ENCODE measurements at places on chromosomes 2 and 18.

- DNase-seq: peak; percentile 35
These were observed 185.9 kb upstream of the CCDC150 start for GRCh38 chr2:196453613-196454047.

DNA sequence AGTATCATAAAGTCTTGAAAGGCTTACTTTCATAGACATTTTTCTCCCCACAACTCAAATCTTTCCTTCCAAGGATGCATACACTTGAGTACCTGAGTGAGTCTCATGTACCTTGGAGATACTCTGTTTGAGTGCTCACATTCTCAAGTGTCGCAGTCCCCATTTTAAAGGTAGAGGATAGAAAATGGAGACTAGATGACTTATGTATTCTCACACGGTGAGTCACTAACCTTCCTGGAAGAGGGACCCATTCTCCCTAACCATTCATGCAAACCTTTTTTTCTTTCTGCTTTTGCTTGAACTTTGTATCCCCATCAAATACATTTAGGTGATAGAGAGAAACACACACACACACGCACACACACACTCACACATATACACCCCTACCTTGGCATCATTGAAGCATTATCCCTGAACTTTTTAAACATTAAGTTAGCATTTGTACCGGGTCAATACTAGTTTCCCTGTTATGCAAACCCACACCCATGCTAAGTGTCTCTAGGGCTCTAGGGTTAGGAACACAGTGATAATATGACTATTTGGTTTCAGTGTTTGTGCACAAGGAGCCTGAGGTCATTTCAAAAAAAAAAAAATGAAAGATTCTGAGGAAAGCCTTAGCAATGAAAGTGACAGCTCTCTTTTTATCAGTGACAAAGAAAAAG, 236.2 kb downstream of the IKZF2 start:
- no peak for DNase-seq

DNA sequence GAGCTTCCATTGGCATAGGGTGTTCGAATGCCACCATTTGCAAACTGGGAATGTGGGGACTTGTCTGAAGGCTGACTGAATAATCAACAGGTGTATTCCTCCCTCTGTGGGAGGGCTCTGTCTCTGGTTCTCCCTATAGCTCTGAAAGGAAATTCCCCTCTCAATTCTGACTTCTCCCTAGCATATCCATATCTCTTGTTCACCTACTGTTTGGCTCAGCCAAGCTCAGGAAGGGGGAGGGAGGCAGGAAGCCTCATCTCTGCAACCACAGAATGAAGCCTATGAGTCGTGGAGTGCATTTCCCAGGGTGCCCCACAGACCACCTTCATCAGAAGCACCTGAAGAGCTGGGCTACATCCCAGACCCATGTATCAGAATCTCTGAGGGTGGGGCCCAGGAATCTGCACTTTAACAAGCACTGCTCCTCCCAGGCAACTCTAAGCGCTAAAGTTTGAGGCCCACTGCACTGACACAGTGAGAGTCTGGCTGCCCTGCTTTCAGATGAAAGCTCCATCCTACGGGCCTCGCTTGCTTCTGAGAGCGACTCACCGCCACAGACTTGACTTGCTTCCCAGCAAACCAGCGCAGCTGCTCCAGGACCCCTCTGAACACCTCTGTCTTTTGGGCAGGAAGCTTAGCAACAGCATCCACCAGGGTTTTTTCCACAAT, 32.0 kb downstream of the XDH start:
- no peak for DNase-seq

DNA sequence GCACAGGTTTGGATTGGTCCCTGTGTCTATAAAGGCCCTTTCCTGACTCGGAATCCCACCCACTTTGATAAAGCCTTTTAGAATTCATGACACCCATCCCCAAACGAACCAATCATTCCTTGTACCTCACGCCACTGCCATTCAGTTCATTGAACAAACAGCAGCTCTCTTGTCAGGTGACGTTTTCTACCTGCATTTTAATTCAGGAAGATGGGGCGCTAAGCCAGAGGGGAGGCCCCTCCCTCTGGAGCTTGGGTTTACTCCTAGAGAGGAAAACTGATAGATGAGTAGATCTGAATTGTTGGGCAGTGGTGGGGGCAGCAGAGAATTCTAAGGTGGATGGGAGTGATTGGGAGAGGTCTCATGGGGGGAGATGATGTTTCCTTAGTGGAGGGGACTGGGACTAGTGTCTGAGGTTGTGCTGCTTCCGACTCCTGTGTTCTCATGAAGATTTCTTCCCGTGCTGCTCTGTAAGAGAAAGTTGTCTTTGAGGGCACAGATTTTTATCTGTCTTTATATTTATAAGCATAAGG, 9.6 kb downstream of the RRM2 start:
- no peak for DNase-seq

DNA sequence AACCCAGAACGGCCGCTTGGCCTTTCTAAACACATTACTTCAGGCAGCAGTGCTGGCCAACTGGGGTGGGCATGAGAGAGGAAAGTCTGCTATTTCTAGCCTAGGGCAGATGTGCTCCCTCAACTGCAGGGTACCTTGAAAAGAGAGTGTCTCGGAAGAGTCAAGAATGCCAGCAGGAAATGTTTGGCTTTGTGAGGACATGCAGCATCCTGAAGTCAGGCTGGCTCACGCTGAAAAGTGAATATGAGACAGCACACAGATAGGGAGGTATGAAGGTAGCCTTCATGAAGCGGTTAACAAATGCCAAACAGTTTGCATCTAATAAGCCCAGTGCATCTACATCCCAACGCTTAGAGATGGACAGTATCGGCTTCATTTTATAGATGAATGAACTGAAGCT, 65.0 kb upstream of the NCKAP5 start:
- no peak for DNase-seq

DNA sequence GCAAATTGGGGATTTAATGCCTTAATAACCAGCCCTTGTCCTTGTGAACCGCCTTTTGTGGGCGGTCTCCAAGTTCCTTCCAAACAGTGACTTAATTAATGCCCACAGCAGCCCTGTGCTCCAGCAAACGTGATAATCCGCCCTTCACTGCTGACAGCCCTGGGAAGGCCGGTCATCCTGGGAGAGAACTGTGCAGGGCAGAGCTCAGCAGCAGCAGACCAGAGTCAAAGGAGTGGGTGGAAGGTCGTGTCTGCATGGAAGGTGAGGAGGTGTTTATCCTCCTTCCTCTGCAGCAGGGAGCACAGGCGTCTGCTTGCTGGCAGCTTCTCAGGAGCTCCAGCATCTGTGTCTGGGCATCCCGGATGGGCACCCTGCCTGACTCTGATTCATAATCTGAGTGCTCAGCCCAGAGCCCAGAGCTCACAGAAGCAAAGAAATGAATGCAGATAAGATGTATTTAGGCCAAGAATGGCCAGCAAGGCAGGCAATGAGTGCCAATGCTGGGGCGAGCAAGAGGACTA, 270.0 kb upstream of the PXDN start:
- DNase-seq: peak; percentile 95

DNA sequence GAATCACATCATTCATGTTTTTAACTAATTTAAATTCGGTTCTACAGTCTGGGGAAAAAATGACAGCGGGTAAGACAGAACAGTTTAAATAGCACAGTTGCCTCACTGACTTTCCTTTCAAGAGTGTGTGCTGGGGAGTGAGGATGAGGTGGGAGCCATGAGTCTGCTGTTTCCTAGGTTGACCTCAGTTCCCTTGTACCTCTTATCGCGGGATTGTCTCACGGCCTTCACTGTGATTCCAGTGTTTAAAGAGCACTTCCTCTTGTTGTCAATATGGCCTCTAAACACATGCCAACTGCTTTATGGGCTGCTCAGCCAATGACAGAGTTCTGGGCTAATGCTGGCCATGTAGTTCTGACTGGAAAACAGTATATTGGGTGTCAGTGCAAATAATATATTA, 41.6 kb upstream of the ALMS1 start:
- DNase-seq: no peak

DNA sequence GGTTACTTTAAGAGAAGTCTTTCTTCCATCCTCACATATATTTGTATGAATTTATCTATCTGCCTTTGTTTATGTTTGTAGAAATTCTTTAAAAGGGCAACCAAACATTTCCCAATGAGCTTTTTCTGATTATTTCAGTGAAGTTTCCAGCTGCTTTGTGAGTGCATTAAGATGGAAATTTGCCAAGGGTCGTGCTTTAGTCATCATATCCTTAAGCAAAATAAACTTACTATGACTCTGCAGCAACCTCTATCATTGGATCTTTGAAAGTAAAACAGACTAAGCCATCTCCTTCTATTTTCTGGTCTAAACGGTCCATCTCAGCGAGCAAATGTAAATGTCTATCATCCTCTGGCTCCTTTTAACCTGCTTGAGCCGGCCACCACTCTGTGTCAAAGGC, 489.3 kb downstream of the SOX11 start:
- no peak for DNase-seq

- DNase-seq: no peak
These were observed 15.7 kb upstream of the PLA2R1 start for GRCh38 chr2:160077912-160078810.

GRCh38 chr2:47644351-47644750, 138.6 kb upstream of the MSH6 start:
- DNase-seq: no peak

GRCh38 chr2:159760326-159760725, 37.7 kb downstream of the CD302 start:
- DNase-seq: no peak

GRCh38 chr2:11235583-11235982, 80.3 kb downstream of the SLC66A3 start:
- DNase-seq: no peak

GRCh38 chr2:1628893-1629292, 115.4 kb downstream of the PXDN start:
- DNase-seq: no peak

DNA sequence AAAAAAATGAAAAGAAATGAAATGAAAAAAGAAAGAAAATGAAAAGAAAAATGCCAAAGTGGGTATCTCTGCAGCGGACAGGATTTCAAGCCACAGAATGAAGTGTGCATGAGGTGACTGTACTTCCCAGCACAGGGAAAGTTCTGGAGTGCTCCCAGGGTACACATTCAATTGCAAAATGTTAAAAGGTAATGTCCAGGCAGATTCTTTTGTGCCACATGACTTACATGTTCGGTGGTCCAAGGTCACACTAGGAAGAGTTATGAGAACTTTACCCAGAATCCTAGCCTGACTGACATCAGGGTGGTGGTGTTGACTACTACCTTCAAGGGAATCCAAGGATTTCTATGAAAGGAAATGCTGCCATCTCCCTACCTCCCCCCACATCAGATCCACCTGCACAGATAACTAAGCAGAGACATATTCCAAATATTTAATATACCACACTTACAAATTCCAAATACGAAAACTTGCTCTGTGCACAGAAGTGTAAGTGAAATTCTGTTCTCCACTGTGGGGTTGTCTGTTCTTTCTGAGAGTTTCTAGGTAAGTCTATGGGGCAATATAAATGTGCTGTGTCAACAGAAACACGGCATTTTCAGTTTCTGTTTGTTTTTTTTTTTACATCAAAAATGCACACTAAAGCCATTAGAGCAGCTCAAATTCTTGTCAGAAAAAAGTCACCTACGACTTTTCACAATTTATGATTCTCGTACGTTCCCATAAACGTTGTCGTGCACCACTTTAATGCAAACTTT, 56.6 kb downstream of the CABYR start:
- no peak for DNase-seq

DNA sequence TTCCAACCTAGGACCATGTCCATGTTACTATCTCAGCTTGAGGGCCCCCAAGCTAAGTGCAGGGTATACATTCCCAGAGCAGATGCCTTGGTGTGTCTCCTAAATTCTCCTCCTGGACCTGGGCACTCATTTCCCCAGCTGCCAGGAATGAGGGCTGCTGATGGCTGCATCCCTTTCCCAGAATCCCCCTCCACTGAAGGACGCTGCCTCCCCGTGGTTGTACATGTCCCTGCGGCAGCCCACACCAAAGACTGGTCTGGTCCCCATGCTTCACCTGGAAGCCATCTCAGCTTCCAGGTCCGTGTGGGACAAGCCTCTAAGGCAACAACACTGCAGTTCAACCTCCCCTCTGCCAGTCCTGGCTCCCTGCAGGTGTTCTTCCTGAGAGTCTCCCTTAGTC, 14.6 kb downstream of the TMEM163 start:
- no peak for DNase-seq

- peak; percentile 48 for DNase-seq
These were observed 45.3 kb downstream of the ACAA2 start for GRCh38 chr18:49768051-49768391.

DNA sequence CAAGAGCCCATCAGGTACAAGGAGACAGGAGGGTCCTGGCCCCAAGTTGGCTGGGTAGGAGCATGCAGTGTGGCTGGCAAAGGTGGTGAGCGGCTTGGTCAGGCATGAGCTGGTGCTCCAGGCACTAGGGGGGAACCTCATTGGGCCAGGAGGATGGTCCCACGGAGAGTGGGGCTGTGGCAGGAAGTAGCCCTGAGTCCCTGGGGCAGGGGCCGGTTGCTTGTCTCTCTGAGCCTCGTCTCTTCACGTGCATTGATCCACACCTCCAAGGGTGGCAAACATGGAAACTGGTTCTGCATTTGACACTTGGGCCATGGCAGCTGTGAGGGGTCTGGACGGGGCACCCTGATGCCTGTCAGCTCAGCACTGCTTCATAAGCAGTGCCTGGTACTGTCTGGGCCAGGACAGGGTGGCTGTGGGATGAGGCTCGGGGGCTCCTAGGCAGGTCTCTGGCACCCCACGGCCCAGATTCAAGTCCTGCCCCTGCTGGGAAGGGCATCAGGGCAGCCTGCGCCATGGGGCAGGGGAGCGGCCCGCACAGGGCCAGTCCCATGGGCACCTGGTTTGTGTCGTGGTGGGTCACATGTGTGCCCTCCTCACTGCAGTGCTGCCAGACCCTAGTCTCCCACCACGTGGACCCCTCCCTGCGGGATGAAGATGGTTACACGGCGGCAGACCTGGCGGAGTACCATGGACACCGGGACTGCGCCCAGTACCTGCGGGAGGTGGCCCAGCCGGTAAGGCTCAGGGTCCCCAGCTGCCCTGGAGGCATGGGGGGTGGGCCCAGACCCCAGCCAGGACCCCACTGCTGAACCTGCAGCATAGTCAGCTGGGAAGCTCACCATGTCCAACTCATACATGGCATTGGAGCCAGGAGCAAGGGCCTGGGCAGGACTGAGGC, 16.4 kb downstream of the ESPNL start:
- no peak for DNase-seq

DNA sequence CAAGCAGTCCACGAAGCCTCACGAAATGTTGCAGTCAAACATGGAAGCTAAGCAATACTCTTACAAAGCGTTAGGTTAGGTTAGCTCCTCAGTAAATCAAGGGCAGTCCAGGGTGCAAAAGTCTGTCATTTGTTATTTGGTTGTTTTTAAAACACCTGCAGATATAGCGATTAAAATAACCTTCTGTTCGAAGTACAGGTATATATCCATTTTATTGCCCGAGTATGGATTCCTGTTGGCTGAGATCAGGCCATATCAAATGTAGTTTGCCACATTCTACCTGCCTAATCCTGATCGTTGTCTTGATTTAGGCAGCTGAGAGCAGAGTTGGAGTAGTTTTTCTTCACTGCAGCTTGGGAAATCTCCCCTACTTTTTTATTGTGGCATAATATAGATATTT, 99.5 kb upstream of the EPB41L3 start:
- DNase-seq: no peak

DNA sequence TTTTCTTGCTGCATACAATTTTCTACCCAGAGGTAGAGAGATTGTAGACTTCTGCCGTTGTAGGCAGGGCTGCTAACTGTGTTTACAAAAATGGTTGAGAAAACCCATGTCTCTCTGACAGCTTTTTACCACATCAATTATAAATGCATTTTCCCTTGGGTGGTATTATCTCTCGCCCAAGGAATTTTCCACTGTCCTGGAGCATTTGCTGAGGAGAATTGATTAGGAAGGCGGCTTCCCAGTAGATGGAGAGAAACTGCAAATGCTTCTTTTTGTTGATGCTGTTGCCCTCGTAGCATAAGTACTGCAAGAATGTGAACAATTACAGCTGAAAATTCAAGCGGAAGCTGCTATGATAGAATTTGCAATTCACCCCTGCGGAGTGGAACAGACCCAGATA, 1007.7 kb upstream of the KLHL29 start:
- DNase-seq: no peak
